ENCODE measurements at places on chromosomes 1 and 21.

- DNase-seq = no peak
These were observed 15.1 kb upstream of the SAMD11 start for GRCh38 chr1:908661-909060.

GRCh38 chr1:210781652-210782051 lies 352.3 kb downstream of the KCNH1 start:
- no peak for DNase-seq

- DNase-seq = no peak
These were observed 8.3 kb downstream of the TTC4 start for GRCh38 chr1:54723985-54724384.

DNA sequence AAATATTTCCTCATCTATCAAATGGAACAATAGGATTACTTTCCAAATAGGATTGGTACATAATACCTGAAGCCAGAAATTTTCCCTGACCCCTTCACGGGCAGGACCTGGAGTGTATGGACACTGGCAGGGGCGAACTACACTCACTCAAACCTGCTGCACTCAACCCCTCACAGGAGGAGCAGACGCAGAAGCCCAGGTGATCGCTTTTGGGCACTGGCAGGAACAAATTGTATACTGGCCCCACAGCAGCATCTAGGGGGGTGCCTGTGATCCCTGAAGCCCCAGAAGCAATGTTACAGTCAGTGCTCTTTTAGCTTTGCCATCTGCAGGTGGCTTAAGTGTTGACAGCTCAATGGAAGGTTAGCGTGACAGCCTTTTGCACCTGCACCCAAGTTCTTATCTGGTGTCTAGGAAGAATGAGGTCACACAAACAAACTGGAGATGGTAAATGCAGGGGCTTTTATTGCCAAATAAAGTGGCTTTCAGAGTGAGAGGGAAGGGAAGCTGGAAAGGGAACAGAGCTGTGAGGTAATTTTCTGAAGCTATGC lies 199.2 kb upstream of the NEGR1 start:
- DNase-seq = no peak

DNA sequence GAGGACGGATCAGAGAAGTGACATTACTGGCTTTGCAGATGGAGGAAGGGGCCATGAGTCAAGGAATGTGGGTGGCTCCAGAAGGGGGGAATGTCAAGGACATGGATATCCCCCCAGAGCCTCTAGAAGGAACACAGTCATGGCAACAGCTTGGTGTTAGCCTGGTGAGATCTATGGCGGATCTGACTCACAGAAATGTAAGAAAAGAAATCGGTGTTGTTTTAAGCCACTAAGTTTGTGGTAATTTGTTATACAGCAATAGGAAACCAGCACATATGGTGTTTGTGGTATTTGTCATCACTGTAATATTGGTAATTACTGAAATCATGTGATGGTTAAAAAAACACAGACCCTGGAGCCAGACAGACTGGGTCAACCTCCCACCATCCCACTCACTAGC lies 236.2 kb downstream of the SETD4 start:
- no peak for DNase-seq

DNA sequence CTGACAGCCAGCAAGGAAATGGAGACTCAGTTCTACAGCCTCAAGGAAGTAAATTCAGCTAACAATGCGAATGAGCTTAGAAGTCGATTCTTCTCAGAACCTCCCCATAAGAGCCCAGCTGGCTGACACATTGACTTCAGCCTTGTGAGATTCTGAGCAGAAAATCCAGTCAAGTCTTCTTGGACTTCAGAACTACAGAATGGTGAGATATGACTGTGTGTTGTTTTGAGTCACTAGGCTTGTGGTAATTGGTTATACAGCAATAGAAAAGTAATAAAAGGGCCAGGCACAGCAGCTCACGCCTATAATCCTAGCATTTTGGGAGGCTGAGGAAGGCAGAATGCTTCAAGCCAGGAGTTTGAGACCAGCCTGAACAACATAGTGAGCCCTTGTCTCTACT lies 161.8 kb upstream of the IVNS1ABP start:
- no peak for DNase-seq

DNA sequence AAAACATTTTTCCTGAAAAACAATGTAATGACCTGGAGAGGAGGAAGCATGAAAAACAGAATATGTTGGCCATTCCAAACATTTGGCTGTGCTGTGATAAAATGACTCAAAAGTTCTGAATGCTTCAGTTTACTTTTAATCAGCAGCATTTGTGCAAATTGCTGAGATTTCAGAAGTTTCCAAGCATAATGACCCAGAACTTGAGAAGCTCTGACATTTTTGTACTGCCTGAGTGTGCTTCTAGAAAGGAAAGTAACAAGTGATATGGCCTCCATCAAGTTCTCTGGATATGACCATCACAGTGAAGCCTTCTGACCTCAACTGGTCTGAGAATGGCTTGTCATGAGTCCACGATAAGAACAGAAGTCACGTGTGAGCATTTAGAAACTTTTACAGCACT lies 283.4 kb upstream of the ZRANB2 start:
- DNase-seq = no peak

DNA sequence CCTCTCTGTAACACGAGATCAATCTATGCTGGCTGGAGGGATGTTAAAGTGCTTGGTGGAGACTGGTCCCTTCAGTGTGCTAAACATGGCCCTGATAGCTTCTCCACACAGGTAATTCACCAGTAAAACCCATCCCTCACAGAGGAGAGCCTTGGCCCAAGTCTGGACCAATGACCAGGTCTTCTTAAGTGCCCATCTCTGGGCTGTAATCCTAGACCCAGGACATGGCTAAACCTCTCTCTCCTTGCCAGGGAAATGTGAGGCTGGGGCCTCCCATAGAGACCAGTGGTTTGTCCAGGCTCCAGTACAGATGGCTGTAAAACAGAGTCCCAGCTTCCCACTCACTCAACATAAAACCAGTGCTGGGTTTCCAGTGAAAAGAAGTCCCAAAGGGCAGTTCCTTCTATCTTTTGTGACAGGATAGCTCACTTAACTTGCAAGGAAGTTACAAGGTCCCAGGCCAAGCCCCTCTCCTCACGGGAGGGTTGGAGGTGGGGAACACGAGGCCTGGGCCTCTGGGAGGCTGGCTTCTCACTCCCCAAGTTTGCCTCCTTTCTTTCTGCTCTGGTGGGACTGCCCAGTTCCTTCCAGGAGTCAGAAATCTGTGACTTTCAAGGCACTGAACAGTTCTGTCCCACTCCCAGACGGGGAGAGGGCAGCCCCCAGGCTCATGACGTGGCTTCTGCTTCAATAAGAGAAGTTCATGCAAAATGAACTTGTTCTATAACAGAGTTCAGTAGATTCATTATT lies 2.2 kb upstream of the KIF17 start:
- DNase-seq = no peak

GRCh38 chr1:206657751-206658150 lies 22.4 kb downstream of the DYRK3 start:
- no peak for DNase-seq

DNA sequence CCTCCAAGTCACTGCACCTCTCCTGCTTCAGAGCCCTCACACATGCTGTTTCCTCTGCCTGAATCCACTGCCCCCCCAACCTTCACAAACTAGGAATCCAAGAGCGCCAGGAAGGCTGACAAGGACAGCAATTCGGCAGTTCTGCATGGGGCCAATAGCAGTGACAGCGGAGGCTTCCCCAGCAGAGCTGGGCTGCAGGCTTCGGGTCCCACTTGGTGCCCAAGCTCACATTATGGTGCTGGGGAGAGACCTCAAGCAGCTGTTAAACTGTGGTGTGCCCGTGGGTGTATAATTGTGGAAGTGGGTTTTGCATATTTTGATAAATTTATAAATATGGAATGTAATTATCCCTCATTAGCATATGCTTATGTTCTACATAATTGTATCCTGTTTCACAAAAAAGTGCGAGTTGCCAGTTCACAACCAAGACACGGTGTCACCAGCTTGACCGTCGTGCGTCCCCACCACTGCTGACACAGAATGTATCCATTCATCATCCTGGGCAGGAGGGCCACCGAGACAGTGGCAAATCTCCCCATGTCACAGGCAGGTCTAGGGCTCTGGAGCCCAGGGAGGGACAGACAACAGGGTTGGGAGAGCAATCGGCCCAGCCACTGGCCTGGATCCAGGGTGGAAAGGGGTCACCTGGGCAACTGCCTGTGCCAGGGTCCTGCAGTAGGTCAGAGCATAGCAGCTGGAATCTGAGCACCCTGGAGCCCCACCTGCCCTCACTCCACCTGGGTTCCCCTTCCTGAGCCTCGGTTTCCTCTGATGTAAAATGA lies 81.6 kb downstream of the MATN1 start:
- no peak for DNase-seq
